ENCODE measurements at places on chromosomes 16 and 17. TPM values are rescaled to one million over a fixed set of nuclear protein-coding genes. Genes with fewer than 3 reads are reported as not detected.
A peak's percentile ranks its signal among the peaks of the same experiment; 100 is the strongest.

DNA sequence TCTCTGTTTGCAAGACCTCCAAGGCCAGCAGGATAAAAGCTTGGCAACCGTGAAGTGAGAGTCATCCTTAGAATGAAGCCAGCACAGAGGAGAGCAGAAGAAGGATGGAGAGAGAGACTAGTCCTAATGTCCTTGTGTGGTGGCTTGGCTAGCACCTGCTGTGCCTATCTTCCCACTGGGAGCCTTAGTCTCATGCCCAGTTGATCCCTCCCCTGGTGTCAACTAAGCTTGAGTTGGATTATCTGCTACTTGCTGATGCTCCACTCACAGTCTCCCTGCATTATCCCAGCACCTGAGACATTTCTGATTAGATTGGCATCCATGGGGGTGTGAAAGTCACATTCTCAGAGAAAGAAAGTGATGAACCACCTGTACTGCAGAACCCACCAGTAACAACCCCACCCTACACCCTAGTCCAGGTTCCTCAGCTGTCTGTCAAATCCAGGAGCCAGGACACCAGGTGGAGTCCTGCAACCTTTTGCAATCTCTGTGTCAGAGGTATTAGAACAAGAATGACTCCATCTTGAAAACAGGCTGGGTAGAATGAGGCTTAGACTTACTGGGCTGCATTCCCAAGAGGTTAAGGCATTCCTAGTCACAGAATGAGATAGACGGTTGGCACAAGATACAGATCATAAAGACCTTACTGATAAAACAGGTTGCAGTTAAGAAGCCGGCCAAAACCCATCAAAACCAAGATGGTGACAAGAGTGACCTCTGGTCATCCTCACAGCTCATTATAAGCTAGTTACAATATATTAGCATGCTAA, 460.2 kb upstream of the C16orf82 start:
- no peak overlapping the region for H3K4me3 ChIP-seq
- no peak for DNase-seq
- H3K4me1 ChIP-seq: peaks cover 23% of the 10 kb centered on the region
- H3K36me3 ChIP-seq: peaks cover 10% of the 10 kb centered on the region

DNA sequence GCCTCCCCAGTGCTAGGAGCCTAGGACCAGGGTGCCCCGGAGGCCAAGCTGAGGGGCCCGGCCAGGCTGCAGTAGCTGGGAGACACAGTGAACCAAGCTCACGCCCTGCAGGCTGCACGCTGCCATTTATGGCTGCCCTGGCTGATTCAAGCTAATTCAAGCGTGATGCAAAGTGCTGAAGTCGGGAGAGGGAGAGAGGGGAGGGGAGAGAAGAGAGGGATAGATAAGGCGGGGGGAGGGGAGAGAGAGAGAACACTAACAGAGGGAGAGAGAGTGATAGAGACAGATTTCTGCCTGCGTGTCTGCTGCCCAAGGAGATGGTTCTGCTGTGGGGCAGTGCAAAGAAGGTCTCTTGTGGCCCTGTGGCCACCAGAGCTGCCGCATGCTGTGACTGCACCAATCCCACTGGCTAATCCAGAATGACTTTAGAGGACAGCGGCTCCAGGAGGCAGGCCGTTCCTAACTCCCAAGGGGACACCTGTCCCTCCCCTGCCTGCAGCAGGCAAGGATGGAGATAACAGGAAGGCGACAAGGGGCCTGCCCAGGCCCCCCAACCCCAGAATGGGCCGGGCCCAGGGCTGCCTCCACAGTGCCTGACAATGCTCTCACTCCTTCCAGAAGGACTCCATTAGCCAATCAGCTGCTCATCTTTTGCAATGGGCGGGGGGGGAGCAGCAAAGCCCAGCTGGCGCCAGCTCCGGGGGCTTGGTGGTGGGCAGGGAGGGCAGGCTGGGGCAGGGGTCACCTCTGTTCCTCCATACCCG, 12.9 kb downstream of the MXRA7 start:
- H3K27ac ChIP-seq: no peak overlapping the region
- H3K36me3 ChIP-seq: peaks cover 2% of the 10 kb centered on the region
- no peak overlapping the region for H3K4me3 ChIP-seq
- peaks cover 13% of the 10 kb centered on the region for H3K4me1 ChIP-seq

DNA sequence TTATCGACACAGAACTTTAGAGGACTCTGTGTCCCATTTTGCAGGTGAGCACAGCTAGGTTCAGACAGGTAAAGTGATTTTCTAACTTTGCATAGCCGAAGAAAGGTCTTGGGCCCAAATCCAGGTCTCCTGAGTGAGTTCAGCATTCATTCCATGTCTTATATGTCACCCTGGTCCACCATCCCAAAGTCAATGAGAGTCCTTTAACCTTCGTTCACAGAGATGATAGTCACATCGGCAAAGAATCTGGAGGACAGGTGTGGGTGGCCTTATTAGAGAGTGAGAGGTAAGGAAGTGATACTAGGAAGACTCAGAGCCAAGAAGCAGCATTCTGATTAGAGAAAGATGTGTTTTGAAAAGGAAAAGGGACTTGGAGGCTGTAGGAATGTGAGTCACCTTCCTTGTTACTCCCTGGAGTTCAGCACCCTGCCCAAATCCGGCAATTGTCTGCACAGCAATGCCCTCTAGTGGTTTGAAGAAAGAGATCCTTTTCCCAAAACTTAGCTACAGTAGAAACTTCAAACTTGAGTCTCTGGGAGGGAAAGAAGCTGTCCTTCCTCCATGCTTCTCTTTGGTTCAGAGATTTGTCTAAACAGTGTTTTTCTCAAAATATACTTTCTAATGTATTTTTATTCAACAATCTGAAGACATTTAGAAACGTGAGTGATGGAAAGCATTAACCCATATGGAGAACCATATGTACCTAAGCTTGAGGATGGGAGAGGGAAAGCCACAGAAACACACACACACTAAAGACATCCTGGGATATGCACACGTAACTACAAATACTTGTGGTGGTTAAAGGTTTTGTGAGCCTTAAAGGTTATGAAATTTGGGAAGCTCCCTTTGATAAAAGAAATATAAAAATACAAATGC, 96.4 kb upstream of the SHISA6 start:
- H3K4me1 ChIP-seq: no peaks in the 10 kb centered on the region
- DNase-seq: no peak
- H3K27me3 ChIP-seq: no peaks in the 10 kb centered on the region
- H3K36me3 ChIP-seq: no peaks in the 10 kb centered on the region

DNA sequence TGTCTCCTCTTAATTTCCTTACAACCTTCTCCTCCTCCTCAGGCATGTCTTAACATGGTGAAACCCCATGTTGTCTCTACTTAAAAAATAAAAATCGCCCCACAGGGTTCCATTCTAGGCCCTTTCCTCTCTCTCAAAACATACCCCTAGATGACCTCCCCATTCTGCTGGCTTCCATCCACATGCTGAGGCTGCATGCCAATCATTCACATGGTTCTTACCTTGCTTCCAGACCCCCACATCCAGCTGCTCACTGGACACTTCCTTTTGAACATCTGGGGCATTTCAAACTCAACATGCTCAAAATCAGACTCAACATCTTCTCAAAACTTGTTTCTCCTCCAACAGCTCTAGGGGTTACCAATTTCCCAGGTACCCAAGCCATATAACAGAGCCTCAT, 12.4 kb upstream of the CTCF start:
- no peaks in the 10 kb centered on the region for H3K27me3 ChIP-seq
- DNase-seq: no peak
- H3K4me1 ChIP-seq: peaks cover 43% of the 10 kb centered on the region
- peak overlapping the region; percentile 2 for H3K4me3 ChIP-seq

MAPT gene
- total RNA-seq: 0.74 TPM

GRCh38 chr17:80891397-80892018, 100.1 kb upstream of the CHMP6 start:
- H3K36me3 ChIP-seq: peaks cover 33% of the 10 kb centered on the region
- H3K27ac ChIP-seq: peak overlapping the region; percentile 85
- no peaks in the 10 kb centered on the region for H3K27me3 ChIP-seq
- DNase-seq: peak; percentile 73

GRCh38 chr16:17633181-17633951, 162.6 kb upstream of the XYLT1 start:
- H3K4me3 ChIP-seq: no peak overlapping the region
- peaks cover 23% of the 10 kb centered on the region for H3K27me3 ChIP-seq
- no peak for DNase-seq
- no peaks in the 10 kb centered on the region for H3K4me1 ChIP-seq
- H3K27ac ChIP-seq: no peak overlapping the region
- H3K36me3 ChIP-seq: no peaks in the 10 kb centered on the region

DNA sequence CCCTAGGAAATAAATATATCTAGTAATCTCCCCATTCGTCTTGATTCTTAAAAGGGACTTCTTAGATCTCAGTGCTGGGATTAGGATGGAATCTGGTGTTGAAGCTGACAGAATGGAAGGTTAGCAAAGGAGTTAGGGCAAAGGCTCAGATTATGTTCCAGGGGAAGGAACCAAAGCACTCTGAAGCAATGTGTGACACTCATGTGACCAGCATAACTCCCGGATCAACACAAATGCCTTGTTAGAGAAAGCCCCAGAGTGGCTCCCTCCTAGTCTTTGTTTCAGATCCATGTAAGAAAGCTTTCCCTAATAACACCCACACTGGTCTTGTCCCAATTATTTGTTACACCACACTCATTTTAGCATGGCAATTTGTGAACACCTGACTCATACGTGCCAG, 62.6 kb upstream of the ERN1 start:
- H3K4me3 ChIP-seq: no peak overlapping the region
- DNase-seq: no peak
- no peaks in the 10 kb centered on the region for H3K4me1 ChIP-seq
- H3K27me3 ChIP-seq: no peaks in the 10 kb centered on the region

DNA sequence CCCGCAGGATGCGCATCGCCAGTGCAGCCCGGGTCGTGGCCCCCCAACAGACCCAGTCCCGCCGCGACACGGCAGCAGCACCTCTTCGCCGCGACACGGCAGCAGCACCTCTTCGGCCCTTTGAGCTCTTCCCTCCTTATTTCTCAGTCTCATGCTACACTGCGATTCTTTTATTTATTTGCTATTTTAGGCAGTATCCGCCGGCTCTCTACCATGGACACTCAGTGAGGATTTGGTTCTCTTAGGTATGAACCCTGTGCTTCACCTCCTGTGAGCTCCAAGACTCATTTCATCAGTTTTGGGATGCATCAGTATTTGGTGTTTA, 8.3 kb upstream of the MAP2K3 start:
- DNase-seq: no peak
- H3K4me3 ChIP-seq: peak overlapping the region; percentile 85
- H3K36me3 ChIP-seq: no peaks in the 10 kb centered on the region
- no peaks in the 10 kb centered on the region for H3K27me3 ChIP-seq
- H3K27ac ChIP-seq: peak overlapping the region; percentile 80
